ENCODE measurements at places on chromosomes 4 and X.

DNA sequence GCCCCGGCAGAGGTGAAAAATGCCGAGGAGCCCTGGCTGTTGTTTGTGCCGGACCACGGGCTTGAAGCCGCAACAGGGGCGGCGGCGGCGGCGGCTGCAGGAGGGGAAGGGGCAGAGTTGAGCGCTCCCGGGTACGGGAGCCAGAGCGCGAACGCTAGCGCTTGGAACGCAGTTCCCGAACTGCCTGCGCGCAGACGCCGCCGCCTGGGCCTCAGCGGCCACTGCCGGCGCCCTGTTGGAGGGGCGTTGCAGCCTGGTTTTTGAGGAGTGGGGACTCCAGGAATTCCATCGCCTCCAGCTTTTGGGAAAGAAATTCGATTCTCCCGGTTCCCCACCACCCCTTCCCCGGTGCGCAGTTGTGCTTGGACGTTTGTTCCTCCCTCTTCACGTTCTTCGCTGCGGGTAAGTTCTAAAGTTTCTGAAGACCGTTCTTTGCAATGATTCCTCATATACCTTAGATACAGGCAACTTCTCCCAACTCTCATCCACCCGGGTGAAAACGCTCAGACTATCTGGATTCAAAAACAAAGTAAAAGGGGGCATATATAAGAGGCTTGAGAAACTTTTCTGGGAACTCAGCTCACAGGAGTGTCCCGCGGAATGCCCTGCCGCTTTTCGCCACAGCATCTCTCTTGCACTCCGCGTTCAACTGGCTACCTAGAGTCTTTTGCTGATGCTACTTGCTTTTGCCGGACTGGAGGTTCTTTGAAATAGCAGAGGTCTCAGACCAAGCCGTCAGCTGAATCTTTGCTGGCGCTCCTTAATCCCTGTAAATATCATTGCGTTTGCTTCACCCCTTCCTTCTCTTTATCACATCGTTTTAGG is 1.0 kb downstream of the FAT4 start:
- DNase-seq = no peak

- no peak for DNase-seq
Measured at GRCh38 chr4:2044119-2044485, 15.0 kb upstream of the NAT8L start.

- DNase-seq = no peak
Measured at GRCh38 chr4:93730760-93731159, 97.8 kb upstream of the ATOH1 start.

GRCh38 chrX:53474707-53475106 is 40.5 kb upstream of the HSD17B10 start:
- DNase-seq = no peak

GRCh38 chr4:109803924-109804571 is 2.2 kb upstream of the CFI start:
- DNase-seq = no peak

GRCh38 chr4:92074839-92075238 is 228.9 kb upstream of the GRID2 start:
- DNase-seq = no peak

GRCh38 chr4:157806184-157806583 is 366.6 kb downstream of the GASK1B start:
- no peak for DNase-seq

- no peak for DNase-seq
Measured at GRCh38 chrX:29941287-29941686, 274.1 kb upstream of the MAGEB2 start.

DNA sequence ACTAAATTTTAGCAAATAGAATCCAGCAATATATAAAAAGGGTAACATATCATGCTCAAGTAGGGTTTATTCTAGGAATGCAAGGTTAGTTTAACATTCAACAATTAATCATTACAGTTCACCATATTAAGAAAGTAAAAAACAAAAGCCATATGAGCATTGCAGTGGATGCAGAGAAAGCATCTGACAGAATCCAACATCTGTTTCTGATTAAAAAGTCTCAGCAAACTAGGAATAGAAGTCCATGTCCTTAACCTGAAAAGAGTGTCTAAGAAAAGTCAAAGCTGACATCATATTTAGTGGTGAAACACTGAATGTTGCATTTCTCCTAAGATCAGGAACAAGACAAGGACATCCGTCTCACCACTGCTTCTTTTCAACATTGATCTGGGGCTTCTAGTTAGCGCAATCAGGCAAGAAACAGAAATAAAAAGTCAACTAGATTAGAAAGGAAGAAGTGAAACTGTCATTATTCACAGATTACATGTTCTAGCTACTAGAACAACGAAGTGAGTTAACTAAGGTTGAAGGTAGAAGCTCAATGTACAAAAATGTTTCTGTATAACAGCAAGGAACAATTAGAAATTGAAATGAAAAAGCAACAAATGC is 49.3 kb downstream of the MRPL1 start:
- DNase-seq = no peak

GRCh38 chr4:3321295-3321889 is 28.6 kb downstream of the RGS12 start:
- DNase-seq = no peak

Measured in activated naive CD8-positive, alpha-beta T cell treated with anti-CD3 and anti-CD28 coated beads, Interleukin-2, amount 50 U/mL, for 16 hours (primary cell).